Right atrium auricular region (tissue), 2 donors: ENCODE measurements at places on chromosomes 2 and 18. TPM values are rescaled to one million over a fixed set of nuclear protein-coding genes. Genes with fewer than 3 reads are reported as not detected.

- DNase-seq, result no peak
Observed at GRCh38 chr2:69646714-69647113, 3.2 kb upstream of the AAK1 start.

GRCh38 chr2:30512243-30512886, 65.3 kb downstream of the LCLAT1 start:
- no peak for DNase-seq

- no peak for DNase-seq
Observed at GRCh38 chr2:194822657-194823056, 834.4 kb upstream of the SLC39A10 start.

DNA sequence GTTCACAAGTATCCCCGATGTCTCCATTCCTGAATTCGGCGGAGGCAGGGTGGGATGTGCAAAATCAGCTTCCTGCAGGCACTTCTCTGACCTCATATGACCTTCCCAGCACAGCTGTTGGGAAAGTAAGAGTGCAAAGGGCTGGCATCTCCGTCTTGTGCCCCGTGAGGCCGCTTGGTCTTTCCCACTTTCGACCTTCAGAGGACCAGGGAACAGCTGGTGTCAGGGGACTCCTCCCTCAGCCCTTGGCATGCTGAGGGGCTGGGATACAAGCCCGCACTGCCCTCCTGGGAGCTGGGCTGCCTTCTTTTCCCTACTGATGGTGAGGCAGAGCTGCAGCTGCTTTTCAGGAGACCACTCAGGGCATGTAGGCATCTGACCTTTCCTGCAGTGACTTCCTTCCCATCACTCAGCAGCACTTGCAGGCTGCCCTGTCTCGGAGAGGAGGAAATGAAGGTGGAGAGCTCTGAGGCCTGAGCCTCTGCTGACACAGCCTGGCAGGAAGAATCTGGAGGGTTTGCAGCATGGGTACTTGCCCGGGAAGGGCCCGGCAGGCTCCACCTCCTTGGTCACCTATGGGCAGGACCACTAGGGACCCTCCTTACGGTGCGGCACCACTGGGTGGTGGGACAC, 277.2 kb upstream of the HS6ST1 start:
- DNase-seq, result no peak

DNA sequence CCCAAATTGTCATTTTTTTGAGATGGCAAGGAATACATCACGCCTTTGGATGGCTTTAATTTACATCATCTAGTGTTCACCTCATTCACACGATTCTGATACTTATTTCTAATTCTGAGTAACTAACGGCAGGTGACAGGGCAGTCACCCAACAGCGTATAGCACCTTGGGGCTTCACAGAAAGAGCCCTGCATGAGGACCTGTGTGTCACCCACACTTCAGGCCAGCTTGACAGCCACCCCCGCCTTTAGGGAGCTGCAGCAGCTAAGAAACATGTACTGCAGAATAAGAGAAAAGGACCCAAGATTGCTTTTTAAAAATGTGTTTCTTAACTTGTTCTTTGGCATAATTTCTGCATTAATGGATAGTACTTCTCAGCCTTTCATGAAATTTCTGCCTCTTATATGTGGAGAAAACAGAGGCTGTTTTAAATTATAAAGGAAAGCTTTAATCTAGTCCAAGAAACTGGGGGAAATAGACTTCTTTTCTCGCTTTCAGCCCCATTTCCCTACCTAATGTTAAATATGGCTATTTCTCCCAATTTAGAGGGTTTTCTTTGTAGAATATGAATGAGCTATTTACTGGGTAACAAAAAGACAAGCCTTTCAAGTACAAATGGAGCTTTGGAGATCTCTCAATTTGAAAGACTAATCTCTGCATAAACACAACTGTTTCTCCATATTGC, 245.1 kb downstream of the LDLRAD4 start:
- DNase-seq, result no peak

DNA sequence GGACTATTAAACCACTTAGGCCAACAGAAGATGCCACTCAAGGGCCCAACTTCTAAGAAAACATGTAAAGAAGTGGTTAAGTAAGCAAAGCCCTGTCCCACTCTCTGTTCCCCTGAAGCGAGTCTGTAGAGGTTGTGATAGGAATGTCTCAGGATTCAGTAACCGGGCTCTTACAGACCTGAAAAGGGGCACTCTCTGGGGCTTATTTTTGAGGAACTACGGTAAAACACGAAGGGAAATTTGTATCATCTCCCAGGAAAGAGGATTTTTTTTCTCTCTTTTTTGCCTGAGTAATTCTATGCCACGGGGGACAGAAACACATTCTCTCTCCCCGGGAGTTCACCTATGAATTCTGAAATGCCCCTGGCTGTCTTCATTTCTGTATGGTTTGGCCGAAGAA, 77.4 kb downstream of the VIT start:
- DNase-seq, result no peak

GRCh38 chr2:132669908-132670495, at the start of gene LYPD1:
TSS of gene LYPD1 (minus strand) at chr2:132670205. CDS start at chr2:132669932, 273 bp downstream.
- no peak for DNase-seq

DNA sequence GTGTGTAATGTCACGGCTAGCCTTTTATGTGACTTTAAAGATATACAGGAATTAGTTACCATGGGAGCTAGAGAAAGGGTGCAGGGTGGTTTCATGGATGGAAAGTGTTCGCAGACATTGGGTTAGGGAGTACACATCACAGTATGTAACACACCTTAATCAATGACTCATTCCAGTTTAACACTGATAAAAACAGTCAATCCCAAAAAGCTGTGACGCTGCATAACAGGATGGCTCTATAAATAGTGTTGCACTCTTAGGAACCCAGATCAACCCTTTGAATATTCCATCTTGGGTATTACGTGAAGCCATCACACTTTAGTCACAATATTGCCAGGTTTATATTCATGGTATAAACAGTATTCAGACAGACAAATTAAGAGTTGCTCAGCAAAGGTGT, 33.6 kb downstream of the CAB39 start:
- no peak for DNase-seq

GRCh38 chr2:70938586-70938950, 2.9 kb downstream of the ATP6V1B1 start:
- no peak for DNase-seq

DNA sequence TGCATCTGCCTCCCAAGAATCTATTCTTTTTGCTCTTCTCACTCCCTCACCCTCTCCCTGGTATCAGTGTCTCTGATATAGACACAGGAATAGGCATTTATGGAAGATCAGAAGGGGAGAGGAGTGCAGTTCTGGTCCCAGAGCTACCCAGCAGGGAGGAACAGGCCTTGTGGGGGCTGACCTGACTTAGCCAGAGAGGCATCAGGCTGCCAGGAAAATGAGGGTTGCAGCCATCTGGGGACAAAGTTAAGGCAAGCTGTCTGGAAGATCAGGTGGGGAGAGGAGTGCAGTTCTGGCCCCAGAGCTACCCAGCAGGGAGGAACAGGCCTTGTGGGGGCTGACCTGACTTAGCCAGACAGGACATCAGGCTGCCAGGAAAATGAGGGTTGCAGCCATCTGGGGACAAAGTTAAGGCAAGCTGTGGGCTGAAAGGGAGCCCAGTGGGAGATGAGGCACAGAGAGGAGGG, 69.9 kb upstream of the HK2 start:
- DNase-seq, result no peak

GRCh38 chr2:12960671-12961070, 243.9 kb downstream of the TRIB2 start:
- DNase-seq, result no peak

- no peak for DNase-seq
Observed at GRCh38 chr2:43169099-43169945, 57.1 kb downstream of the ZFP36L2 start.

- no peak for DNase-seq
Observed at GRCh38 chr2:134146620-134147019, 107.3 kb upstream of the MGAT5 start.

GRCh38 chr2:69483696-69484095, 46.5 kb upstream of the NFU1 start:
- DNase-seq, result no peak

DNA sequence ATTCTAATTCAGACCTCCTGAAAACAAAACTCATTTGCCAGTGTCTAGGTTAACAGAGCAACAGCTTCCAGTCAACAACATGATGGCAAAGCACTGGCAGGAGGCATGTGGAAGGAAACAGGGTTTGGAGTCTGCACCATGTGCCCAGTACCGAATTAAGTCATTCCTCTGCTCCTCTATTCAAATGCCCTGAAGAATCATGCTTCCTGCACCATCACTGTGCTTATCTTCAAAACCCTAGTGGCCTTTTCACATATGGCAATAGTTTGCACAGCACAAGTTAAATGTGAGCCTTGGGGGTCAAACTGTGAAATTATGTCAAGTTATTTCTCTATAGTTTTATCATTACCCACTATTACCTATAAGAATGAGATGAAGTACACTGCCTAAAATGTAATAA, 75.4 kb upstream of the GRB14 start:
- DNase-seq, result no peak

DNA sequence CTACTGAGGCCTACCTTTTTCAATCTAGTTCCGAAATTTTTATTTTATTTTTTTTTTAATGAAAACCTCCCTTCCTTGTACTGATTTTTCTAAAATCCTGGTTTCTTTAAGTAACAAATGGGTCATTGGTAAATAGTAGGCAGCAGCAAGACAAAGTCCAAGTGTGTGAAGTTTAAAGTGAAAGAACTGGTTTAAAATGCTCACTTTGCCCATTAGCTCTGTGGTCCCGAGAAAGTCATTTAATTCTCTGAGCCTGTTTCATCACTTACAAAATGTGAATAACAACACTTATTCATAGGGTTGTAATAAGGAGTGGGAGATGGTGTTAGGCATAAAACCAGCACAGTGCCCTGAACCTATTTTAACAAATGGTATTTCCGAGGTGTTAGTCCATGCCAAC, 426.2 kb downstream of the ERBB4 start:
- DNase-seq, result no peak

Gene TRIM43
- not detected for total RNA-seq

Gene RND3
- 9.6 TPM for total RNA-seq

Gene COLEC12
- 10.9 TPM for total RNA-seq

Gene ALK
- total RNA-seq, result 0.26 TPM

Gene SERPINB5
- total RNA-seq, result not detected

Gene CYP27A1
- 23.4 TPM for total RNA-seq

Gene PPP1R1C
- 14.5 TPM for total RNA-seq

Gene SH2D6
- total RNA-seq, result not detected
